ENCODE measurements at places on chromosomes 11 and 22.

GRCh38 chr22:36613958-36614357 lies 85.0 kb upstream of the EIF3D start:
- peak; percentile 13 for DNase-seq

- peak; percentile 27 for DNase-seq
These were observed at the start of gene EHBP1L1 for GRCh38 chr11:65575568-65576231. Gene EHBP1L1, plus strand, starts transcription at chr11:65576053. Its CDS starts 250 bp downstream, at chr11:65576303.

DNA sequence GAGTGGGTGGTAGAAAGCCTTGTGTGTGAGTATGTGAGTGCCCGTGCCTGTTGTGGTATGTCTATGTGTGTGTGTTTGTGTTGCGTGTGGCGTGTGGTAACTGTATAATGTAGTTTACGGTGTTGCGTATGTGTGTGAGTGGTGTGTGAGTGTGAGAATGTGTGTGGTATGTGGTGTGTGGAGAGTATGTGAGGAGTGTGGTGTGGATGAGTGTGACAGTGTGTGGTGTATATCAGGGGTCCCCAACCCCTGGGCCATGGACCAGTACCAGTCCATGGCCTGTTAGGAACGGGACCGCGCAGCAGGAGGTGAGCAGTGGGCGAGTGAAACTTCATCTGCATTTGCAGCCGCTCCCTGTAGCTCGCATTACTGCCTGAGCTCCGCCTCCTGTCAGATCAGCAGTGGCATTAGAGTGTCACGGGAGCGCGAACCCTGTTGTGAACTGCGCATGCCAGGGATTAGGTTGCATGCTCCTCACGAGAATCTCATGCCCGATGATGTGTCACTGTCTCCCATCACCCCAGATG lies 5.7 kb downstream of the UPK3A start:
- DNase-seq: peak; percentile 75

DNA sequence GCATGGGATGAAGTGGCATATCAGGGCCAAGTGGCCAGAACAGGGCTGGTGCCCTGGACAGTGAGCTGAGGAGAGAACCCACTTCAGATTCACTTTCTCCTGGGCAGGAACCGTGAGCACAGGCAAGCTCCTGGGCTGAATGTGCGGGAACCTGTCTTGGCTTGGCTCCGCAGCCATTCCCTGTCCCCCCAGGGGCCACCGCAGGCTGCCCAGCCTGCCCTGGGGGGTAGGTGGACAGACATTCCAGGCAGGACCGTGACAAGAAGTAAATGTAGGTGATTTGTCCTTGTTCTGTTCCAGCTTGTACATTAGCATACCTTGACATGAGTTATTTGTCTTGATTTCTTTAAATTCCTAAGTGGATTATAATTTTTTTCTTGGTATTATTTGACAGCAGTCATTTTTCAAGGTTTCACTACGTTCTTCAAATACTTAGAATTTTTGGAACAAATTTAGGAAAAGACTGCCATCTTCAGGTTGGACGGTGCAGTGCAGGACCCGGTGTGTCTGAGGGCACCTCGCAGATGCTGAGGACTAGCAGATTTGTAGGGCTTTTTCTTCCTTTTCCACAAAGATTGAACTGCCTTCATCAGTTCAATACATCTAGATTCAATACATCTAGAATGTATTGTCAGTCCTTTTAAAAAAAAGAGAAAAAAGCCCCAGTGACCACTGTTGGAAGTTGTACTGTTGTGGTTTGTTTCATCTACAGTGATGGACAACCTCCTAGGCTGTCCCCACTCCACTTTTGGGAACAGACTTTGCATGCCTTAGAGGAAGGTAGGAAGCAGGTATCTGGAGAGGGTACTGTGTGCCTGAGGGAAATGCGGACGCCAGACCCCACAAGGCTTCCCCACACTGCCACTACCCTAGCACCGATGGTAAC lies 115.1 kb upstream of the RASSF10 start:
- DNase-seq: peak; percentile 79

DNA sequence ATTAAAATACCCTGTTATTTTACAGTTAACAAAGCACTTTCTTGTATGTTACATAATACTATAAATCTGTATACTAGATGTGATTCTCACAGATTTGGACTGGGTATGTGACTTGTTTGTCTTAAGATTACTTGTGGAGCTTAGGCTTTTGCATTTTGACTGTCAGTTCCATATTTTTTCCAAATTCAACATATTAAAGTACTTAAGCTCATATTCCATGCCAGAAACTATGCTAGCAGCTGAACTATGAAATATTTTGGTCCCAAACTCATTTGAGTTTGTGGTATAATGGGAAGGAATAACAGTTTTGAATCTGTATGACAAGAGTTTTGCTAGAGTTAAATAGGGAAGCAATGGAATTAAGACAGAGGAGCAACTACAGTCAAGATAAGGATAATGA lies 841.4 kb downstream of the JRKL start:
- DNase-seq: no peak

All from fibroblast of upper back skin (primary cell).